ENCODE measurements at places on chromosomes 16 and 17.

GRCh38 chr17:51840688-51841087 is 317.8 kb downstream of the CA10 start:
- DNase-seq: no peak

DNA sequence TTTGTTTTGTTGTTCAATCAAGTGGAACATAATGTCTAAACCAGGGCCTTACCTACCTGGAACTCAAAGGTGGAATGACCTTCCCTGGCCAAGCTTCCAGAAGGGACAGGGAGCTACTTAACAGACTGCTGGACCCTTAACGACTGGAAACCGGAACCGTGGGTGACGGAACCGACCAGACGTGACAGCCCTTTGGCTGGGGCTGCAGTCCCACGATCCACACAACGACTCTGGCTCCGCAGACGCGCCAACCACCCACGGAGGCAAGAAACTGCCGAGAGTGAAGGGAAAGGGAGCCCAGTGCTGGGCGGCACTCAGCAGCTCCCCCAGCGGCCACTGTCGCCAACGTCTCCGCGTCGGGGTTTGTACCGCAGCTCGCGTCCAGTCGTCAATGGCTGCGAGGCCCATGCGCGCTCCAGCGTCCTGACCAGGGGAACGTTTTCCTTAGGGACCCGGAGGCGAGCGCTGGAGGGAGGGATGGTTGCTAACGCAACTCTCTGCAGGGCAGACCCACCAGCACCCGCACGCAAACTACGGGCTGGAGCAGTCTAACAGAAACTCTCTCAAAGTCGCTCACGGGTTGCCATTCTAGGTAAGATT is 5.5 kb upstream of the KIF22 start:
- DNase-seq: peak; percentile 69

DNA sequence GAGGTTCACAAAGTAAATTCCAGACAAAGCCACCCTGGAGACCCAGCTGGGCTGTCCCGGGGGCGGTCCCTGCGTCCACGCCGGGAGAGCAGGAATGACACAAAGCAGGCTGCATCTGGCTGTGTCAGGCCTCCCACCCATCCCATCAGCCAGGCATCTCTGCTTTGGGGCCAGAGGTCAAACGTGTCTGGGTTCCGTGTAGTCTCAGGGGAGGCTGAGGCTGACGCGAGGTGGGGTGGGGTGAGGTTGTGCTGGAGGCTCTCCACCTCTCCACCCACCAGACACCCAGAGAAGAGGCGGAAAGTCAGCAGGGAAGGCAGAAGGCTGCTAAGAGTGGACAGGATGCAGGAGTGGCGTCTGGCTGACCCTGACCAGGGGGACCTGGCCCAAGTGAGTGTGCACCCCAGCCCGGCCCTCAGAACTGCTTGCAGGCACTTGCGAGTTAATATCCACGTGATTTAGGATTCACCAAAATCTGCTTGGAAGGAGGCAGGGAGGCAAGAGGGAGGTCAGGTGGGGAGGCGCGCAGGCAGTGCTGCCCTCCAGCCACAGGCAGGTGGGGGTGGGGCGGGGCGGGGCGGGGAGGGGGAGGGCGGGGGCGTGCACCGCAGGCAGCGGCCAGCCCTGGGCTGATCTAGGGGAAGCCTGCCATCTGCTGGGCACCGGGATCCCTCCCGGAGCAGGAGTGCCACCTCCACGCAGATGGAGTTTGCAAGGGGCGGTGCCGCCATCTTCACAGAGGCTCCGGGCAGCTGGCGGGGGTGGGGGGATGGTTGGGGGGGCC is 44.3 kb downstream of the TBC1D16 start:
- DNase-seq: peak; percentile 81

- DNase-seq: no peak
Observed at GRCh38 chr17:56434610-56435009, 158.9 kb upstream of the NOG start.

DNA sequence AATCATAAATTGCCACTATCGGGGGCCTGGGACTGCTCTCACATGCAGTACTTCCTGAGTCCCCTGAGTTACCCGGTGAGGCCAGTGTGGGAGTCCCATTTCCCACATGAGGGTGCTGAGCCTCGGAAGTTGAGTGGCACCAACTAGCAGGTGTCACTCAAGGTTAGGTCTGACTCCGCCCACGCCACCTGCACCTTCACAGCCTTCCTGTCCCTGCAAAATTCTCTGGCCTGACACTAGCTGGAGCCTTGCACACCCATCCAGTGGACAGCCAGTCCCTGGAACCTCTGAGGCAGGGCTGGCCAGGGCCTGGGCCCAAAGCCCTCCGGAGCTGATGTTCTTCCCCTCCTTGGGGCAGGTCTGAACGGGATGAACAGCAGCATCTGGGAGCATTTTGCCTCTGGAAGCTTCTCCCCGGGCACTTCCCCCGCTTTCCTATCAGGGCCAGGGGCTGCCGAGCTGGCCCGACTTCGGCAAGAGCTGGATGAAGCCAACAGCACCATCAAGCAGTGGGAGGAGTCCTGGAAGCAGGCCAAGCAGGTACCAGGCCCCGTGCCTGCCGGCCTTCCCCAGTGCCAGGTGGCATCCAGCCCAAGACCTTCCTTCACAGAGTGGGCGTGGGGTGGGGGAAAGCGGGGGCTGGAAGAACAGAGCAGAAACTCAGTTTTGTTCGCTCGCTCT is 21.9 kb downstream of the UNC13D start:
- no peak for DNase-seq
